Activated CD4-positive, alpha-beta memory T cell treated with anti-CD3 and anti-CD28 coated beads for 36 hours (primary cell): ENCODE measurements at places on chromosomes 7 and 10.

GRCh38 chr7:134901389-134902020 lies 84.8 kb upstream of the AGBL3 start:
- no peak for DNase-seq

GRCh38 chr10:14024329-14025202 lies 306.2 kb downstream of the FRMD4A start:
- no peak for DNase-seq

DNA sequence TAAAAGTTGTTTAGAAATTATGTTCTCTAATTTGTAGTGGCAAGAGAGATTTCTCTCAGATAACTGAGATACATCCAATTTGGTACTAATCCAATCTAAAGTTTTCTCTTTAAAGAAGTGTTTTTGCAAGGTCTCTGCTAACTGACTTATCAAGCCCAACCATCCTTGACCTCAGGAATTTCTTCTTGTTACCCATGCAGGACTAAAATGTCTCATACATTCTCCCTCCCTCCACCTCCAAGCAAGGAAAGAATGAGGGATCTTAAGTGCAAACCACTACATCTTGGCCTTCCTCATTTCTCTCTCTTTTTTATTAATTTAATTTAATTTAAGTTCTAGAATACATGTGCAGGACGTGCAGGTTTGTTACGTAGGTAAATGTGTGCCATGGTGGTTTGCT lies 12.8 kb downstream of the NRAP start:
- no peak for DNase-seq

DNA sequence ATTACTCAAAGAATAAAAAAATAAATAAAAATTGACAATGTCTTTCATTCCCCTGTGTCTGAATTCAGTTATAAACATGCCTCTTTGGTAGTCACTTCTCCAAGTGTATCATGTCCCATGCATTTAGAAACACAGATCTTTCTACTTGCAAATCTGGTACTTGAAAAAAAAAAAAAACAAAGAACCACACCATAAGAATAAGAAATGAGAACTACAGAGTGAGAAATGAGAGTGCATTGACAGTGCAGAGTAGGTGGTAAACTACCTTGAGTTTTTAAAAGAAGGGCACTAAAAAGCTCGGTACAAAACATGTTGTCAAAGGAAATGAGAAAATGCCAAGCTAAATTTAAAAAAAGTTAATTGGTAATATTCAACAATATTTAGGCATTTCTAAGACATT lies 123.0 kb downstream of the GPR85 start:
- DNase-seq, result no peak

- no peak for DNase-seq
Observed at GRCh38 chr7:51017576-51018535, 235.2 kb upstream of the GRB10 start.

DNA sequence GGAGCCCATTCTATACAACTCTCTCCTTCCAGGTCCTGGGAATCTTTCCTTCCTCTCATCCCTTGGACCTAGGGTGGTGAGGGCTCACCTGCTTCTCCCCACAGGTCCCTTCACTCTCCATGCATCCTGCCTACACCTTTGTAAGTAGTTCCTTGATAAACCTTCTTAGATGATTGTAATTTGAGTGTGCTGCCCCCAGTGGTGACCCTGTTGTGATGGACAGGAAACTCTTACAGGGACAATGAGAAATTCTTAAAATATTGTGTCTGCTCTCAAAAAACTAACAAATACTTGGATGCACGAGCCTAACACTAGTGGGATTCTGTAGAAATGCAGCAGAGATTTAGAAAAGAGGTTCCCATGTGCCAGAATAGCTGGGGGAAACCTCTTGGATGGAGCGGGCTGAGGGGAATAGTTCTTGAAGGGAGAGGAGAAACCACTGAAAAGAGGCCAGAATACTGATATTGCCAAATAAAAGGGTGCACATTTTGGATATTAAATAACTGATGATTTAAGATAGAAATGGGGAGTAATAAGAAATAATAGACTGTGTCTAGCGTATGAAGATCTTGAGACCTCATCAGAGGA lies 6.7 kb upstream of the PAXIP1 start:
- DNase-seq, result peak; percentile 38

- no peak for DNase-seq
Observed at GRCh38 chr7:139026551-139026950, 9.3 kb downstream of the ZC3HAV1L start.

- no peak for DNase-seq
Observed at GRCh38 chr10:10914144-10914543, 103.5 kb upstream of the CELF2 start.

- DNase-seq, result no peak
Observed at GRCh38 chr7:132135746-132136385, 440.4 kb downstream of the PLXNA4 start.

DNA sequence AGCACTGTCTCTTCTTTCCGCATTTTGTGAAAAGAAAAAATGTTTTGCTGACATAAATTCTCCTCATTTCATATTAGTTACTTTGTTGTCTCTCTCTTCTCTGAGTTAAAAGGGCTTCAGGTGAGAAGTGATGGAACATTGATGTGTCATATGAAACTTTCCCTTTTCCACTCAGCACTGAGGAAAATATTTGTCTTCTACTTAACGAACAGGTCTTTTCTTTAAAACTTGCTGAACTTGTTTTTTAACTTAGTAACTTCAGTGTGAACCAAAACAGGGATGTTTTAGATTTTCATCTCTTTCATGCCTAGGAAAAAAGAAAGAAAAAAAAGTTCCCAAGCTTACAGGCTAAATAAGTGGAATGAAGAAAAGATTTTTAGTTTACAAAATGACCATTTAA lies 19.0 kb upstream of the TSPAN12 start:
- no peak for DNase-seq
